ENCODE measurements at places on chromosomes 7 and 10.

- no peak for DNase-seq
These were observed 39.5 kb upstream of the ANKRD1 start for GRCh38 chr10:90960355-90960814.

DNA sequence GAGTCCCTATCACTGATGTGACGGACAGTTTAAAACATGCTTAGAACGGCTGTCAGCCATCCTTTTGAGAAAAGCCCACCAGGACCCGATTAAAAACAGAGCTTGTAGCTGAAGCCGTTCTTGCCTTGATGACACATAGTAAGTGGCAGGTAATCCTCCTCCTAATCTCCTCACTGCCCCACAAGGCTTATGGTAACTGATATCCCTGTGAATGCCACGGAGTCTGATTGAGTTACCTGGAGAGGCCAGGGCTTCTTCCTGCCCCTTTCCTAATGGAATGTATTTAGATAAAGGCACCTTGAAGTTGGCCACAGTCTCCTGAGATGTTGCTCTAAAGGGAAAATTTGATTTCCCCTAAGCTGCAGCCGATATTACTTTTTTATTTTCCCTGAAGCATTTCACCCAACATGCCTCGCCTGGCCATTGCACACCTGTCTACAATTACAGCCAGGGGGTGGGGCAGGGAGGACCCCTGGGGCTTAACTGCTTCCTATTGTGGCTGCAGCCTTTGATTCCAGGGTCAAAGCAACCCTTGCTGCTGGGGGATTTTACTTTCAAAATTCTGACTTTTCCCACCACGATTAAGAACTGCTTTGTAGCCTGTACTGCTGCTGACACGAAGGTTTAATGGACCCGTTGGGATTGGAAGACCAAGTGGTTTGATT is 169.0 kb upstream of the GPR26 start:
- DNase-seq: no peak

GRCh38 chr7:13948019-13948801 is 41.3 kb downstream of the ETV1 start:
- no peak for DNase-seq

GRCh38 chr10:26093229-26093628 is 123.3 kb upstream of the GAD2 start:
- no peak for DNase-seq

GRCh38 chr7:157056957-157057902 is 46.8 kb upstream of the MNX1 start:
- no peak for DNase-seq

- no peak for DNase-seq
These were observed 118.3 kb upstream of the THSD7A start for GRCh38 chr7:11950281-11950680.

Data from stimulated activated CD8-positive, alpha-beta memory T cell treated with anti-CD3 and anti-CD28 coated beads, Interleukin-15, amount 100 ng/mL, for 24 hours (primary cell).